ENCODE measurements at places on chromosomes 1 and 21.

- no peak for DNase-seq
These were observed 31.5 kb upstream of the VASH2 start for GRCh38 chr1:212918824-212919223.

- no peak for DNase-seq
These were observed 21.1 kb downstream of the PIK3C2B start for GRCh38 chr1:204473400-204473965.

- no peak for DNase-seq
These were observed 18.2 kb upstream of the MSTO1 start for GRCh38 chr1:155591770-155592169.

- DNase-seq = no peak
These were observed 114.9 kb downstream of the SIK1 start for GRCh38 chr21:43312011-43312410.

DNA sequence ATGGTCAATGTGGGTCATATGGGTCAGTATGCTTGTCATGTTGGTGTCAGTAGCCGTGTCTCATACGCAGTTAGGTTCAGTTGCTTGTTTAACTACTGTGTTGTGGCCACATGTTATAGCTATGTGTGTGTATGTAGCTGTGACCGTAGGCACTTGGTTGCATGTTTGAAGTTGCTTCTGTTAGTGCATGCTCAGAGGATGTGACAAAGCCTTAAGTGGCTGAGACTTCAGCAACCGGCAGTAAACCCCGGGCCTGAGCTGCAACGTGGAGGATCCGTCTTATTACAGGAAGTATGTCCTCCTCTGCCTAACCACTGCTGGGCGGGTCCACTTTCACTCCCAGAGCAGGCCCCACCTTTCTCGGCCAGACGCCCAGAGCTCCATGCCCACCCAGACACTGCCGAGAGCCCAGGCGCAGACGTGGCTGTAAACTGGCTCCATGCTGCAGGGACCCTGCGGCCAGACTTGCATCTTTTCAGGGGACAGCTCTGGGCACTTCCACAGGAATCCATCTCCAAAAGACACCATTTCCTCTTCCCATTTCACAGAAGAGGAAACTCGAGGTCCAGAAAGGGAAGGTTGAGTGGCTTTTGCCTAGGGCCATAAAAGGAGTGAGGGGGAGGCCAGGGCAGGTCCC is 2.2 kb downstream of the TCEA3 start:
- no peak for DNase-seq

- peak; percentile 59 for DNase-seq
These were observed 46.0 kb upstream of the POFUT2 start for GRCh38 chr21:45333583-45334121.

- DNase-seq = no peak
These were observed 323.4 kb upstream of the CAMK1G start for GRCh38 chr1:209260136-209260535.

DNA sequence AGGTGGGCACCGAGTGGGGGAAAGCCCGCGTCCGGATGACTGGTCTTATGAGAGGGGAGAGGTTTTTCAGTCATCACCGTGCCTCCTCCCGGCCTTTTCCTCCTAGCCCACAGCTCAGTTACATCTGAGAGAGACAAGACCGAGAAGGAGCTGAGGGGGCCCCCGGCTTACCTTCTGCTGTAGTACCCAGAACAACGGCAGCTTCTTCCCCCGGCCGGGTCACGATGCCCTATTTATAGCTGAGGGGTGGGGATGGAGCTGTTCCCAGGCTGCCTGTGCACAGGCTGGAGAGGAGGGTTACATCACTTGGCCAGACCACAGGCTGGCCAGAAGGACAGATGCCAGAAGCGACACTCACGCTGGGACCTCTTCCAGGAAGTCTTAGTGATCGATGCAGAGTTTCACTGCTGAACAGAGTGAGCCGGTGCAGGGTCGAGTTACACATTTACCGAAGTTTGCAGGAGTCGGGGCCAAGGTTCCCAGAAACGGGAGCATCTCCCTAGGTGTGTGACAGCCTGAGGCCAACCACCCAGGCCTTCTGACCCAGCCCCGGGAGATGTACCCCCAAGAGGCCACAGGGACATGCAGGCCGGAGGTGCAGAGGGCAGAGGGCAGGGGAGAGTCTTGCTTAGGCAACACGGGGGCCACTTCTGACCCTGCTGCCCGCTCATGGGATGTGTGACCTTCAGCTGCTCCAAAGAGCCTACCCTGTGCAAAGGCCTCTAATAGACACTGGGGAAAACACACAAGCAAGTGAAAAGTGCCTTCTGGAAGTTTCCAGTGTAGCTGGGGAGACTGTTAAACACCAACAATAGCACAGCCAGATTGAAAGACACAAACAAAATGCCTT is at the start of gene AGT:
Gene AGT (minus strand): TSS at position 208 of the 850 bp plus-strand sequence. CDS start 3,299 bp downstream, outside the sequence.
- DNase-seq = no peak

DNA sequence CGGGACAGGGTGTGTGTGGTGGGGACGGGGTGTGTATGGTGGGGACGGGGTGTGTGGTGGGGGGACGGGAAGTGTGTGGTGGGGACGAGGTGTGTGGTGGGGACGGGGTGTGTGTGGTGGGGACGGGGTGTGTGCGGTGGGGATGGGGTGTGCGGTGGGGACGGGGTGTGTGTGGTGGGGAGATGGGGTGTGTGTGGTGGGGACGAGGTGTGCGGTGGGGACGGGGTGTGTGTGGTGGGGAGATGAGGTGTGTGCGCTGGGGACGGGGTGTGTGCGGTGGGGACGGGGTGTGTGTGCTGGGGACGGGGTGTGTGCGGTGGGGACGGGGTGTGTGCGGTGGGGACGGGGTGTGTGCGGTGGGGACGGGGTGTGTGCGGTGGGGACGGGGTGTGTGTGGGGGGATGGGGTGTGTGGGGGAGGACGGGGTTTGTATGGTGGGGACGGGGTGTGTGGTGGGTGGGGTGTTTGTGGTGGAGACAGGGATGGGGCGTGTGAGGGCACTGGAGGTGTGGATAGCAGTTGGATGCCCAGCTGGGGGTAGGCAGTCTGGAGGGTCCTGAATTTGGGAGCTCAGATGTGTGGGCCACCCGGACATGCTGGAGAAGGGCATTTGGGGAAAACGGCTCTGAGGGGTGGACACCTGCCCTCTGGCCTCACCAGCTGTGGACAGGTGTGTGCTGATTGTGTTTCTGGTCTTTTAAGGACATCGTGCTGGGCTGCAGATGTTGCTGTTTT is 16.9 kb downstream of the IBA57 start:
- DNase-seq = peak; percentile 50

GRCh38 chr1:154476791-154477190 is 25.2 kb upstream of the TDRD10 start:
- no peak for DNase-seq

GRCh38 chr1:65882076-65882475 is 89.4 kb downstream of the PDE4B start:
- DNase-seq = no peak

DNA sequence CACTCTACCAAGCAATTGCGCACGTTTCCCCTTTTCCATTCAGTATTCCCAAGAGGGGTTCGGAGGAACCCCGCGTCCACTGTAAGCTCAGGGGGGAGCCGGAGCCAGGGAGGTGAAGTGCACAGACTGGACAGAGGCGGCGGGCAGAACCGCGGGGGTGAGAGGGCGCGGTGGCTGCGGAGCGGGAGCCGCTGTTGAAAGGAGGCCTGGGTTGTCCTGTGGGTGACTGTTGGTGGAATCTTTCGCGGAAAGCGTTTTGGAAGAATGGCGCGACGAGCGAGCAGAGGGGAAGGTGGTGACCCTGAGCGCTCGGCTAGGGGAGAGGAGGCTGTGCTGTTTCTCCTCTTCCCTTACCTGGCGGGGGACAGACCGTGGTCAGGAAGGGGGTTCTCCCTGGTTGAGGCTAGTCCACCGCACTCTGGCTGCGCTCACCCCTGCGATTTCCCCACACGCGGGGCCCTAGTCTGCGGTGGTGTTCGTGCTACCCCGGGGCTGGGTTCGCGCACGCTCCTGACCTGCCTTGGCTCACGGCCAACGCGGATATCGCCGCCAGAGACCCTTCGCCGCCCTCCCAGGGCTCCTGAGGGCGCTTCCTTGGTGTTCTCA is 92.8 kb downstream of the PRKAB2 start:
- DNase-seq = no peak

DNA sequence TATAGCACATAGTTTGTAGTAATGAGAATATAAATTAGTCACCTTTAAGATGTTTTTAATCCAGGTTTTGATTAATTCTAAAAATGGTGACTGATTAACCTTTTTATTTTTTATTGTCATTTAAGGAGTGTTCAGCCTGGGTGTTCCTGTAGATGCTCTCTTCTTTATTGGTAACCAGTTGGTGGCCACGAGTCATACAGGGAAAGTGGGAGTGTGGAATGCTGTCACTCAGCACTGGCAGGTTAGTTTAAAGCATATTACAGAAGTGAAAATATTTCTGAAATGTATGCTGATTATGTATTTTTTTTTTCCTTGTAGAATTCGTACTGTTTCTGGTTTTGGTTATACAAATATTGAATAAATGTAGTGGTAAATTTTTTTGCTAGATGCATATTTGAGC is 28.1 kb downstream of the KCTD3 start:
- DNase-seq = no peak

DNA sequence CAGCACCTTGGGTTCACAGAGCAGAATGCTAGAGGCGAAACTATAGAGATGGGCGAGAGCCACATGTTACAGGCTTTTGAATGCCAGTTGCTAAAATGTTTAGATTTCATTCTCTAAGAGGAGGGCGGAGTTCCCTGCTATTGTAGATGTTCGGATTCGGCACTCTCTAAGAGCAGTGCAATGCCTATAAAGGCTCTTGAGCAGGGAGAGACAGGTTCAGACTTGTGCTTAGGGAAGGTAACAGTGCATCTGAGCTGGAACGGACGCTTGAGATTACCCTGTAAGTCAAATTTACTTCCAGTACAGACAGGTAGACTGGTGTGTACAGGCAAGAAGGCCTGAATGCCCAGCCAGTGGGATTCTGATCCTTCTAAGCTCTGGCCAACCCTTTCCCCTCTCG is 15.3 kb downstream of the LURAP1 start:
- DNase-seq = no peak

- DNase-seq = no peak
These were observed 44.9 kb downstream of the TRAF5 start for GRCh38 chr1:211371406-211372105.

GRCh38 chr21:21025742-21026141 is 27.5 kb downstream of the NCAM2 start:
- no peak for DNase-seq

- no peak for DNase-seq
These were observed 21.5 kb downstream of the PDPN start for GRCh38 chr1:13605159-13605558.

- no peak for DNase-seq
These were observed 46.8 kb downstream of the ZBTB40 start for GRCh38 chr1:22498463-22498862.

GRCh38 chr1:168907786-168908348 is 178.9 kb upstream of the DPT start:
- no peak for DNase-seq

DNA sequence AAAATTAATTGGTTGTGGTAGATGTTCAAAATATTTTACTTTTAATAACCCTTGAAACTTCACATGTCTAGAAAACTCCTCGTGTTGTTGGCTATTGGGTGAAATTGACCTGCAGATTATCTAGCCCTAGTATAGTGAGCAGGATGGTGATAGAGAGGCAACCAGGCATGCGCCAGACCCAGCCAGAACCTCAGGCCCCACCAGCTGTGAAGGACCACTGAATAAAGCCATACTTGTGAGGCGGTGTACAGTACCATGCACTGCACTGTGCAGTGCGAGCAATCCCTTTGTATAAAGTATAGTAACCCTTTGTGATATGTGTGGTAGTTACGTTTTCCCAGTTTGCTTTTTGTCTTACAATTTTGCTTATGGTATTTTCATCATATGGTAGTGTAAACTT is 8.5 kb downstream of the TTF2 start:
- no peak for DNase-seq

GRCh38 chr21:28822486-28823335 is 170.0 kb downstream of the LTN1 start:
- no peak for DNase-seq

DNA sequence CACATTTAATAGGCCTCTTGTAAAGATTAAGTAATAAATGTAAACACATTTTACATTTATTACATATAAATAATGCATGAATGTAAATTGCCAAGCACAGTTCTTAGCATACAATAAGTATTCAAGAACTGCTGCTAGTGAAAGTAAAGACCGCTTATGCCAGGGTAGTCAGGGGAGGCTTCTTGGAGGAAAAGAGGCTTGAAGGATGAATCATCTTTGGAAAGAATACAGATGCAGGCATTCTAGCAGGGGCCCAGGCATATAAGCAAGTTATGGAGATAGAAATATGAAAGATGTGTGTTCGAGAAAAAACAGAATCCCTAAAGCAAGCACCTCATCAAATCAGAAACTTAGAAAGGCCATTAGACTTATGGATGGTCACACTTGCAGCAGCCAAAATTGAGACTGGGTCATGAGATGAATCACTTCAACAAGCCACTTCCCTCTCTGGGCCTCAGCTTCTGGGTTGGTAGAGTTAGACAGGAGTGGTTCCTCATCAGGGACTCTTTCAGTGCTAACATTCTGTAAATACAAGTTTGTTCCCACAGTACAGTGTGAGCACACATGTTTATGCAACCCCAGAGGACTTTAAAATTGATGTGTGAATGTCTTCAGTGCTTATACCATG is 79.8 kb upstream of the ROR1 start:
- no peak for DNase-seq

GRCh38 chr1:47676311-47677054 is 238.6 kb downstream of the FOXD2 start:
- DNase-seq = no peak

DNA sequence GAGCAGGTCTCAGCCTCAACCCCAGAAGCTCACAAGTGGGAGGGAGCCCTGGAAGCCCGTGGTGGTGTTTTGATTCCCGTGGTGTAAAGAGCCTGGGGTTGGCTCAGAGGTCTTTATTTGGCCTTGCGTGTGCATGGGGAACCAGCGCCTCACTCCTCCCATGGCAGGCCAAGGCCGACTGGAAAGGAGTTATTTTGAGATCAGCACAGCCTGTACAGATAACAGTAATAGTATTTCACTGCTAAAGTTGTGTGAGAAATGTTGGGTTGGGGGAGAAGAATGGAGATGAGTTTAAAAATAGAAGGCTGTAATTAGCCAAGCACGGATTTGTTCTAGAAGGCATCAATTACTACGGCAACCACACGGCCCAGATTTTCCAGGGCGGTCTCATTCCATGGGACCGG is 186.5 kb downstream of the DYRK1A start:
- DNase-seq = no peak

DNA sequence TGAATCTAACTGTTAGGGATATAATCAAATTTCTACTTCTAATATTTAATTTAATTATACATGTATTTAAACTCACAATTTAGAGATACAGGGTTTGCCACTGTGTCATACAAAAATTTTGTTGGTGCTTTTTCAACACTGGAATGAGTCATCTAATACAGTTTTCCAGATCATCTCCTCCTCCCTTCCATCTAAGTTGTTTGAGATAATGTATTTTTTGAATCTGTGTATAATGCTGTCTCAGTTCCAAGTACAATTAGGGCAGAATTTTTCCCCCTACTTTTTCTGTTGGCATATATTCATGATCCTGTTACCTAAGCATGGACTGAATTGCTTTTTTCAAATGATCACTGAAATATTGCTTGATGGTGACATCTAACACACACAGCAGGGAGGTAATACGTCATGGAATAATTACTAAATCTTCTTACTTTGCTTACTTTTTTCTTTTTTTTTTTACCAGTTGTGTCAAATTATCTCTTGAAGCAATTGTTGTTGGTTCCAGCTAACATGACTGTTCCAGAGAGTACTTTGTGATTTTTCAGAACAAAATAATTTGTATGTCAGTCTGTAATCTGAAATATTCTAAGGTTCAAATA is 146.0 kb downstream of the MAGI3 start:
- DNase-seq = no peak

Measured in chondrocyte (in vitro differentiated cells).